ENCODE measurements at places on chromosomes 16 and 17.

GRCh38 chr17:50184611-50185398 lies 16.6 kb downstream of the COL1A1 start:
- DNase-seq, result no peak

GRCh38 chr16:47477679-47478078 lies 16.5 kb downstream of the PHKB start:
- DNase-seq, result no peak

DNA sequence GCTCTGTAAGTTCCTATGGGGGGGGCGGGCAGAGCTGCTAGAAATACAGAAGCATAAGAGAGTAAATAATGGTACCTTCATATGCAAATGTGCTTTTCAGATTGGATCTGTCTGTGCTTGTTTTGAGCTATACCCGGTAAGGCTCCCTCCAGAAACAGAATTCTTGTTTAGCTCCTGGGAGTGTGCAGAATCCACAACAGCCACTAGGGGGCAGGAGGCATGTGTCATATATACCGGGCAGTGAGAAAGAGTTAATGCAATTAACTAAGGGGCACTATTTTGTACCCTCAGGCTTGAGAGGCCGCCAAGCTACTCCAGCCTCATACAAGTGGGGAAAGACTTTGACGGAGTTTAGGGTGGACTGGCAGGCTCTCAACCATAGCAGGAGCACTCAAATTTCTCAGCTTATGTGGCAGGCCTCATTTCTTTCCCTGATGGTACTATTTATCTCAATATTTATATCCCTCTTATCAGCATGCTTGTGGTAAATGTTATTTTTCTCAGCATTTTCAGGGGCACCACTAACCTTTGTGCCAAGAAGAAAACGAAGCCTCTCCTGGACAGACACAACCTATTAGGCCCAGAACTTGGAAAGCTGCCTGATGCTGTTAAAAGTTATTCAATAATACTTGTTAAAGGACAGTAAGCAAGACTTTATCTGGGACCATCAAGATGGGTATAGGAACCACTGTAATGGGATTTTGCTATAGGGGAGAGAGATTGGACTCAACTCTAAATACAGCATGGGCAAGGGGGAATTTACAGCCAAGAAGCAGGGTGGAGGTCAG lies 10.7 kb upstream of the CENPV start:
- peak; percentile 89 for DNase-seq

DNA sequence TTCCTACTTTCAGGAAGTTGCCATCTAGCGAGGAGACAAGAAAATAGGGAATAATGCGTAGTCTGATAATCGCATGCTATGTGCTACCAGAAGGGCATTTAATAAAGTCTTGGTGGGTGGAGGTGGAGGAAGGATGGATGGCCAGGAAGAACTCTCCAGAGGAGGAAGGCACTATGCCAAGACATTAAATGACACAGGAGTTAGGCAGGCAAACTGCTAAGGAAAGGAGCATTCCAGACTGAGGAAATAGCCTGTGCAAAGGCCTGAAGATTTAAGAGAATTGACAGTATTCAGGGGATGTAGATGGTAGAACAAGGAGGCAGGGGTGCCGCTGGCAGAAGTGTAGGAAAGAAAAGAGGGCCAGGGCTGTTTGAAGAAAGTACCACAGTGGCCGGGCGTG lies 19.3 kb upstream of the ARHGAP44 start:
- no peak for DNase-seq

DNA sequence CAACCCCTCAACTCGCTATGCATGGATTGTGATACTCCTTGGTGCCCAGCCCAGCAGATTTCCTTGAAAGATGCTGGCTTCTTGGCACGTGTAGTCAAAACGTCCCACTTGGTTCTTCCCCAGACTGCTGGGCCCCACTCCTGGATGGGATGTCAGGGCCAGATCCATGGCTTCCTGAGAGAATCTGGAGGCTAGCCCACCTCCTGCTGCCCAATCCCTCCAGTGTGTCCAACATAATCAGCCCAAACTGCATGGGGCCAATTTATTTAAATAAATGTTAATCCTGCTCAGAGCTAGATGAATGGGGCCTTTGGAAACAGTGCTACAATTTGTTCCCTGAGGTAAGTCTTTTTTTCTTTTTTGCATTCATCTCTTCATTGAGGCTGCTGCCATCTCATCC lies 49.4 kb downstream of the WSB1 start:
- DNase-seq, result no peak

DNA sequence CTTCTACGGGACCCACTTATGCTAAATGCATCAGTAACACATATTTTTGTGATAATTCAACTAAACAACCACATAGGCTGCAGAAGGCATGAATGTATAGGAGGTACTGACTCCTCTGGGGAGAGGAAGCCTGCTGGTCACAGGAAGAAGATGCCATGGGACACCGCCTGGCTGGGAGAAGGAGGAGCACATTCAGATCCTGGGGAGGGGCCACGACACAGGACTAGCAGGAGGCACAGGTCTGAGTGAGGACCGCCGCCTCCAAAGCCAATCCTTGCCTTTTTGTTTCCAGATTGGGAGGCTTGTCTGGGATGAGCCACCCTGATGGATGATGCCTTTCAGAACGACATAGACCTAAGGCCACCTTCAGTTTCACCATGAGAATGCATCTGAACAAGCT lies 34.6 kb downstream of the MBTPS1 start:
- no peak for DNase-seq

DNA sequence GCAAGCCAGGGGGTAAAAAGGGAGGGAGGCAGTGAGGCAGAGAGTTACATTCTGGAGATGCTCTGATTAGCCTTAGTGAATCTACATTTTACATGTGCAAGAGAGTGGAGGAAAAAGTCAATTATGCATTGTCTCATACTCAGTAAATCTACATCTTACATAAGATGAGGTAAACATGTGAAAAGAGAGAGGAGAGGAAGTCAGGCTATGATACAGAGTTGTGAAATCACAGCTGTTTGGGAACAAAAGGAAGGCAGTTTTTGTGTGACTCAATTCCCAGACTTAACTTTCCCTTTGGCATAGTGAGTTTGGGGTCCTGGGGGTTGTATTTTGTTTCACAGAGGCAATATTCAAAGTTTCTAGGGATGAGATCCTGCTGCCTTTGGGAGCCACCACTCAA lies 67.8 kb downstream of the GP2 start:
- no peak for DNase-seq

- DNase-seq, result no peak
Observed at GRCh38 chr17:82816358-82816757, 23.5 kb downstream of the ZNF750 start.

GRCh38 chr17:37732316-37732715 lies 12.5 kb downstream of the HNF1B start:
- DNase-seq, result no peak

DNA sequence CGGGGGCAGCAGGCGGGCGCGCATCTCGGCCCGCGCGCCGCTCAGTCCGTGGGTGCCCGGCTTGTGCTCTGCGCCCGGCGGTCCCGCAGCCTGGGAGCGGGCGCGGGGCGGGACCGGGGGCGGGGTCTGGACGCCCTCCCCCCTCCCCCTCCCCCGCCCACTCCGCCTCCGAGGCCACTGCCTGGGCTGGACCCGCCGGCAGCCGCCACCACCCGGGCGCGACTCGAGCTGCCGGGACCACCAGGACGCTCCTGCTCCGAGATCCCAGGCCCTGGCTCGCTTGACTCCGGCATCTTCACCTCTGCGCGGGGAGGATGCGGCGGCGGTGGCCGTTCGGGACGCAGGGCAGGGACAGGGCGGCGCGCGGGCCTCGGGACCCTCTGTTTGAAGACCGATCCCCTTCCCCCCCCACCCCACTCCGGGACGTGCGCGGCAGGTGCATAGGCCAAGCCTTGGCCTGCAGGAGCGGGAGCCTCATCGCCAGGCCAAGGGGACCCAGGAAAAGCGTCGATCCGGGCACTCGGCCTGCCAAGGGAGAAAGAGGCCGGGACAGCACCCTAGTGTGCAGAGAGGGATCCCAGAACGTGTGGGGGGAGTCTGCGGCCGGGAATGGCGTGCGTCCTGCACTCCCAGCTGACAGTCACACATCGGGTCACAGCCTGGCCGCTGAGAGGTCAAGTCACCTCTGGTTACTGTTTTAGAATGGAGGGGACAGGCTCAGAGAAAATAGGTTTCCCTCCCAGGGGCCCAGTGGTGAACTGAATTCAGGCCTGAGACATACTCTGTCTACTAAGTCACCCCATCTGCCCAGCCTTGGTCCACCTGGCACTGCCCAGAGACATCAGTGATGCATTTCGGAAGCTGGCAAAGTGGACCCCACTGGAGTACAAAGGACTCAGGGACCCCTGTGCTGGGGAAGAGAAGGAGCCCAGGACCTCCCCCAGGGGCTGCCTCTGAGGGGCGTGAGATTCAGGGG lies at the start of gene HS3ST6:
Gene HS3ST6 (minus strand): TSS at position 65 of the 976 bp plus-strand sequence. CDS start 92 bp downstream, outside the sequence.
- DNase-seq, result no peak

GRCh38 chr17:7842380-7843256 lies 8.6 kb downstream of the KDM6B start:
- peak; percentile 72 for DNase-seq

DNA sequence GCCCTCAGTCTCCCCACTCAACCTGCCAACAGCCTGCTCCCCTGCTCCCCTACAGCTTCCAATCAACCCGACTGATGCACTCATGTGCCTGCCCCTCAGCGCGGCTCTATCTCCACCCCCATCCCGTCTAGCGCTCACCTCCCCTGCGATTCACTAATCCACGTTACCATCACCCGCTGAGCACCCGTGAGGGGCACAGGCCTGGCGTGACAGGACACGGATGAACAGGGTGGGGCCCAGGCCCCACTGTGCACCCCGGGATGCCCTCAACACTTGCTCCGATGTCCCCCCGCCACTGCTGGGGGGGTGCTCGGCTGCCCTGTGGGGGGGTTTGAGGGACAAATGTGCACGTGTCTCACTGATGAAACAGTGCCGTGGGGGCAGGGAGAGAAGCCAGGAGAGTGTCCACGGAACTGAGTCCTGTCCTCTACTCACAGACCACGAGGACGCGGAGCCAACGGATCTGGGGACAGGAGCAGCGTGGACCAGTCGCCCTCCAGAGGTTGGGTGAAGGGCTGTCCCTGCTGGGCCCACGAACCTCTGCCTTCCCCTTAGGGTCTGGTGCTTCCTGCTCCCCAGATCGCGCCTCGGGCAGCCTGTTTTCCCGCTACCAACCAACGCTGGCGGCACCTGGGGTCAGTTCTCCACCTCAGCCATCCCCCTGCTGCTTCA lies 66.7 kb downstream of the RPH3AL start:
- no peak for DNase-seq

GRCh38 chr17:28818819-28819221 lies 23.8 kb downstream of the FAM222B start:
- DNase-seq, result no peak

DNA sequence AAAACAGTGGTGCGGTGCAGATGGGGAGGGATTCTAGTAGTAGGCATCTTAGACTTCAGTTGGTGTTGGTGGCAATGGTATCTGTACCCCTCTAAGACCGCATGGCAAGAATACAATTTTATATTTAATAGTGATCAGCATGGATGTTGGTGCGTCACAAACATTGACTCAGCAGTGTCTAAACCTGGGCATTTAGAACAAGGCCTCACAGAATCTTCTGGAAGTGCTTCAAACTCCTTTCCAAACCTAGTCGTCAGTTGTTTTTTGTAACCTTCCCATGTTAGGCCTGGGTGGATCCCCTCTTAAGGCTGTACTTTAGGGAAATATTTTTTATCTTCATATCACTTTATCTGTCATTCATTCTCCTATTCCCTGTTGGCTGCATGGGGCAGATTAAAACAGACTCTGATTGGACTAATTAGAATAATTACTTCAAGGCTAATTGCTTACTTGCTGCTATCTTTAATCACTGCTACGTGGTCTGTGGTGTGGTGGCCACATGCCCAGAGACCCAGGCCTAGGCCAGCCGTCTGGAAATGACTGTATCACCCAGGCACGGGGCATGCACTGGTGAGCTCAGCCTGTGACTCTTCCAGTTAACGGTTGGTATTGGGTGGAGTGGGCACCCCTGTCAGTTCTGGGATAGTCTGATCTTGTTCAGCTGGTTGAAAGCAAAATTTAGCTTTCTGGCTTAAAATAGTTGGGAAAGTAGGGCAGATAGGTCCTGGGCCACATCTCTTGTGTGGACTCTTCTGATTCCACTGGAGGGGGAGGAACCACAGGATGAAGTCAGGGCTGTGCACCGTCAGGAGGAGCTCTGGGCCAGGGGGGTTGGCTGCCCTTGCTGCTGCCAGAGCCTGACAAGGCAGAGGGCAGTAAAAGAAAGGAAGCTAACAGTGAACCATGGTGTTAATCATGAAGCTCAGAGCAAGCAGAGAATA lies 4.5 kb downstream of the ALKBH5 start:
- no peak for DNase-seq

GRCh38 chr16:3094289-3095027 lies 4.6 kb downstream of the ZSCAN10 start:
- no peak for DNase-seq

DNA sequence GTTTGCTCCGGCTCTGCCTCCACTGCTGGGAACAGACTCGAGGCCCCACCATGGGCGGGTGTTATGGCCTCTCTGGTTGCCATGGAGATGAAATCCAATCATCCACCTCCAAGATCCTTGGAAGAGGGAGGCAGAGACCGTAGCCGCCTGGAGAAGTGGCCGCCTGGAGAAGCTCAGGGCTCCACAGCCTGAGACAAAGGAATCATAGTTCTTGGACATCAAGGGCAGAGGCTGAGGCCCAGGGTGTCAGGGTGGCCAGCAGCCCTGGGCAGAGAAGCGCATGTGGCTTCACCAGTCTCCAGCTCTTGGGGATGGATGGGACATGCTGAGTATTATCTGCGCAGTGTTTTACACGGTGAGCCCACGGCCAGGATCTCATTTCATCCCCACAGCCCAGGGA lies 36.2 kb downstream of the ABR start:
- DNase-seq, result peak; percentile 86

GRCh38 chr17:12330456-12330855 lies 309.8 kb downstream of the MAP2K4 start:
- DNase-seq, result peak; percentile 4

DNA sequence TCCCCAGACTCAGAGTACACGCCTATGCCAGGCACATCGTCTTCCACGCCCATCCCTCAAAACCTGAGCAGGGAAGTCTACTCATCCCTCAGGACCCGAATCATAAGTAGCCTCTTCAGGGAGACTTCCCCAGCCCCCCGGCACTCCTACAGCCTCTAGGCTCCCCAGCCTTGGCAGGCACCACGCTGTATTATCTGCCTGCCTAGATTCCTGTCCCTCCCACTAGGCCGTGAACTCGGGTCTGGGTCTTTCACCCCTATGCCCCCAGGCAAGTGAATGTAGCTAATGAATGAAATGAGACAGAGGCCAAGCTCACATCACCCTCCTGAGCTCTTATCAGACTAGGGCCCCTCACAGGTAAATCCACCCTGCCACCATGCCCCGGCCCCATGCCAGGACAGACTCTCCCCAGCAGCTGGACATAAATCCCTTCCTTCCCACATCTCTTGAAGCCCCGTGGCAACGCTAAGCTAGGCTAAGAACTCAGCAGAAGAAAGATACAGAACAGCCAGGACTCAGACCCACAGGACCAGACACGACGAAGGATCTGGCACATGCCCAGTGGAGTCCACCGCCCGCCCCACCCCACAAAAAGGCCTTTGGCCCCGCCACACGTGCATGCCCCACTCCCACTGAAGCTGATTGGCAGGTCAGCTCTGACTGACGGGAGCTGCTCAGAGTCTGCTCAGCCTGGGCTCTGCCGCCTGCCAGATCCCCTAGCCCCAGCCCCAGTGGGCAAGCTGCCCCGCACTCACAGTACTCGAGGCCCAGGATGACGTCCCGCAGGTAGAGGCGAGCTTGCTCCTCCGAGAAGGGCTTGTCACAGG lies 13.0 kb downstream of the CAMKK1 start:
- DNase-seq, result peak; percentile 85
